ENCODE measurements at places on chromosomes 2 and 18.

- no peak for DNase-seq
Observed at GRCh38 chr2:120289221-120289906, 36.7 kb downstream of the RALB start.

- DNase-seq: no peak
Observed at GRCh38 chr2:118696786-118697465, 150.5 kb downstream of the EN1 start.

DNA sequence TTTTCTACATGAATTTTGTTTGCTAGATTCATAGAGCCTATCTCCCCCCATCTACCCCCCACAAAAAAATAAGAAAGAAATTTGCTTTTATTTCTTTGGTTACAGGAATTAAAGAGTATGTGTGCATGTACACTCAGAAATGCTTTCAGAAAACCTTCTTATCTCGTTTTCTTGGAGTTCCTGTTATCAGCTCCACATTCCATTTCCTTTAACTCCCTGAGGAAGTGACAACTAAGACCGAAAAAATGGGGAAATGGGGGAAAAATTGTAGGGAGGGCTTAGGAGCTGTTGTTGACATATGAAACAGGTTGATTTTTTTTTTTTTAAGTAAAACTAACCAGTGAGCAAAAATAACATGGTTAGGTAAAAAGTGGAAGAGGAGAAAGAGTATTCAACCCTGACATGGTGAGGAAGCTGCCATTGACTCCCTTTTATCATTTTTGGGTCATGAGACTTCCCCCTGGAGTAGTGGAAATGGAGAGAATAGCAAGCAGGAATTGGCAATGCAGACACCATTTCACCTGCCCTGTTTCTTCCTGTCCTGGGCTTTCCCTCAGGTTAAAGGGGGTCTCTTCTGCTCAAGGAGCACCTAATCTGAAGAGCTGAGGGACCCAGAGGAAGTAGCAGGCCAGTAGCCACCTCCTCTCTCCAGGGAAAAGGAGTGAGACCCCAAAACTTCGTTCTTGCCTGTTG is 93.5 kb downstream of the OSBPL6 start:
- DNase-seq: no peak

DNA sequence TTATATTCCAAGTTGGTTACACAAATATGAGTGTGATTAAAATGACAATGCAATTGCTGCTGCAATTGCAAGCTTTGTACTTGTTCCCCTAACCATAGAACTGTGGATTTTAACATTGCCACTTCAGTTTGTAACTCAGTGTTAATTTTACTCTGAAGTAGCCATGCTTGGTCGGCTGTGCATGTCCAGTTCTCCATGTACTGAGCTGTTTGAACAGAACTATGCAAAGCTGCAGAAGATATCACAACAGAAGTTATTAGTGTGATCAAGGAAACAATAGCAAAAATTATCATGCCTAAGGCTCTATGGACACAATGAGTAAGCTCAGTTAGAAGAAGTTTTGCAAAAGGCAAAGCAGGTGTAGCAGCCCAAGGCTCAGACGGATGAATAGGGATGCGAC is 45.3 kb downstream of the CXCR4 start:
- no peak for DNase-seq

GRCh38 chr2:160429248-160430000 is 64.2 kb downstream of the RBMS1 start:
- DNase-seq: no peak

Measured in SJCRH30 (cell line).